COR-L47 (cell line): ENCODE measurements at places on chromosomes 2 and 18.

DNA sequence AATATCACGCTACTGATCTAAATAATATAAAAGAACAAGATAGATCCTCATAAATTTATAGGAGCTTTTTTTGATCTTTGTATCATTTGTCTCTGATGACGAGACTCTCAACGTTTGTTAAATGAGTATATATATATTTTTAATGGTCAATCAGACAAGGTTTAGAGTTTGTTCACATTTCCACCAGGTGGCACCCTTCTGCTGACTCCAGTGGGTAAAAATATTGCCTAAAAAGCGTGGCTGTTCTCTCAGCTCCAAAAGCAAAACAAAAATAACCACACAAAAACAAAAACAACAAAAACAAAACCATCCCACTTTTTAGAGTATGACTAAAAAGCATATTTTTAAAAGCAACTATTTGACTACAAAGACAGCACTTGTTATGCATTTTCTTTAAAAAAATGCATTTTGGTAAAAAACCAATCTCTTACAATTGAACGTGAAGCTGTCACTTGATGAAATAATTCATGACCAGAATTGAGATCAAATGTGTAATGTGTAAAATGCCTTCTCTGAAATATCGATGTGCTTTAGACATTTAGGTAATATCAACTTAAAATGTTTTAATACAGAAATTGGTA is 723.2 kb downstream of the DPP10 start:
- DNase-seq, result peak; percentile 68

GRCh38 chr2:68915393-68915792 is 37.3 kb downstream of the GKN2 start:
- no peak for DNase-seq

- DNase-seq, result no peak
These were observed 113.9 kb downstream of the MYO1B start for GRCh38 chr2:191359133-191359532.

- no peak for DNase-seq
These were observed 1599.3 kb upstream of the PIK3C3 start for GRCh38 chr18:40355726-40356125.

DNA sequence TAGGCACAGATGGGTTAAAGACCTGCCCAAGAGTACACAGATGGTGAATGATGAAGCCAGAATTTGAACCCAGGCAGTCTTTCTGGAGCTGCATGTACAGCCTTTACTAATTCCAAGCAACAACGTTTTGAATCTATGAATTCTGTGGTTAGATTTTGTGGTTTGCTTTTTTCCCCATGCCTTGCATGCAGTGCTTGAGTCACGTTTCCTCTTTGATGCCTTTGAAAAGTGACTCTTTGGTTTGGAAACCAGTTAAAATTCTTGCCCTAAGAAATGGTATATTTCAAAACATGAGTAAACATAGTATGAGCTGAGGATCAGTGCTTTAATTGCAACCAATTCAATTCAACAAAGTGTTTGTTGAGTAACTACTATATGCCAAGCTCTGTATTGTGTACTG is 48.2 kb upstream of the PPM1B start:
- DNase-seq, result no peak

GRCh38 chr2:3035385-3036050 is 342.1 kb downstream of the EIPR1 start:
- no peak for DNase-seq

GRCh38 chr18:67310826-67311225 is 205.7 kb downstream of the DSEL start:
- DNase-seq, result no peak

- peak; percentile 40 for DNase-seq
These were observed 68.6 kb downstream of the ZAP70 start for GRCh38 chr2:97781981-97782380.

DNA sequence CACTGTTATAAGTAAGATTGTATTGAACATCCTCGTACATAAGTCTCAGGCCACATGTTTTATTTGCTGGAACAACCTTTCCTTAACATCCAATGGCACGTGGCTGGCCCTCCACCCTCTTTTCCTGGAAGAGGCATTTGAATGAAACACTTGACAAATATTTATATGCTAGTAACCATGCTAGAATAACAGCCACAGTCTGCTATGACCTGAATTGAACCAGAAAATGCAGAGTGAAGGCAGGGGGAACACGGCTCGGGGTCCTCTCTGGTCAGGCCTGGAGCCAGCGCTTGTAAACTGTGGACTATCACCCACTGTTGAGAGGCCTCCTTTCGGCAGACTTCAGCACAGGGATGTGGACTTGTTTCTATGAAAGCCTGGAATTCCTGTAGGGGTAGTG is 198.2 kb upstream of the COPS8 start:
- no peak for DNase-seq

DNA sequence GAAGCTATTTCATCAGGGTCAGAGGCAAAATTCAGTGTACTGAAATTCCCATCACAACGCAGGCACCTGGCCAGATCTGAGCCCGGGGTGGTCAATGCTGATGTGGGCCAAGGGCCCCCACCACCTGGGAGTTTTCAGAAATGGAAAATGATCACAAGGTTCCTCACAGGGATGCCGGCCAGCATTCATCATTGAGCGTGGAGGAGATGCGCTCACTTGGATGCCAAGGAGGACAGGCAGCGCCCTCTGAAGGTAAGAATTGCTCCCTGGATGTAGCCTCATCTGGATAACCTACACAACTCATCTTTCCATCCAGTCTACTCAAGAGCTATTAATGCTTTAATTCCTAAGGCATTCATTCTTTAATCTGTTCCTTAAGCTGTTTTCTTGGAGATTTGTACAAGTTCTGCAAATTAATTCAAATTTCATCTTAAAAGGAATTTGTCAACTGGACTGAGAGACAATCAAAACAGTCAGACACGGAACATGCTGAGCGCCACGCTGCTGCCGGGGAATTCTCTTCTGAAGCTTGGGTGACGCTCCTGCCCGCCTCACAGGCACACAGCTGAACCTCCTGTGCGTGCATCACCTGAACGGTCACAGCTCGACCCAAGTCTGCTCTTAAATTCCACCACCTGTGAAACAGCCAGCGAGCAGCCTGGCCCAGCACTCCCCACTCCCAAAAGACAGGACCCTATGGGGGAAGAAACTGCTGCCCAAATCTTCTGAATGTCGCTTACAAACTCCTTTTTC is 206.7 kb downstream of the HDAC4 start:
- no peak for DNase-seq

- no peak for DNase-seq
These were observed 45.4 kb upstream of the RND3 start for GRCh38 chr2:150532879-150533278.

- no peak for DNase-seq
These were observed 9.0 kb upstream of the CREG2 start for GRCh38 chr2:101396316-101396717.

- DNase-seq, result no peak
These were observed 517.2 kb downstream of the NR4A2 start for GRCh38 chr2:155815275-155815674.

GRCh38 chr18:31648966-31649429 is 35.4 kb downstream of the B4GALT6 start:
- DNase-seq, result no peak

DNA sequence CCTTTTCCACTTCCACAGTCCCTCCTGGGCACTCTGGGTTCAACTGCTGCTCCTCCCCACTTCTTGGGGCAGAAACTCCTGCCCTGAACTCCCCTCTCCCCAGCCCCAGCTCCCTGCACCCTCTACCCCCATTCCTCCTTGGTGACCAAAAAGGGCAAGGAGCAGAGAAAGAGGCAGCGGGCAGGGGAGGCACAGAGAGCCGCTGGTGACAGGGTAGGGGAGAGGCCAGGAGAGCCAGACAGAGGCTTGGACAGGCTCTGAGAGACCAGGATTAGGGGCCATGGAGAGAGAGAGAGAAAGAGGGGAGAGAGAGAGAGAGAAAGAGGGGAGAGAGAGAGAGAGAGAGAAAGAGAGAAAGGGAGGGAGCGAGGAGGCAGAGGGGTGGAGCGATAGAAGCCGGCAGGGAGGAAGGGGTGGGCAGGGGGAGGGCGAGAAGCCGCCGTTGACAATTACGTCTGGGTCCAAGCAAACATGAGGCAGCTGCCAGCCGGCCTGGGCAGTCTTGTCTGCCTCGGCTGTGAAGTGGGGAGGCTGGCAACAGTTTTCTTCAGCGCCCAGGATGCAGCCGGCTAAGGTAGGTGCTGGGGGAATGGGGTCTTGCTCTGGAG is at the start of gene KCNIP3:
Gene KCNIP3, plus strand, starts transcription at position 468 of the 608 bp plus-strand sequence. Its CDS starts 92 bp downstream, at position 560.
- peak; percentile 82 for DNase-seq

DNA sequence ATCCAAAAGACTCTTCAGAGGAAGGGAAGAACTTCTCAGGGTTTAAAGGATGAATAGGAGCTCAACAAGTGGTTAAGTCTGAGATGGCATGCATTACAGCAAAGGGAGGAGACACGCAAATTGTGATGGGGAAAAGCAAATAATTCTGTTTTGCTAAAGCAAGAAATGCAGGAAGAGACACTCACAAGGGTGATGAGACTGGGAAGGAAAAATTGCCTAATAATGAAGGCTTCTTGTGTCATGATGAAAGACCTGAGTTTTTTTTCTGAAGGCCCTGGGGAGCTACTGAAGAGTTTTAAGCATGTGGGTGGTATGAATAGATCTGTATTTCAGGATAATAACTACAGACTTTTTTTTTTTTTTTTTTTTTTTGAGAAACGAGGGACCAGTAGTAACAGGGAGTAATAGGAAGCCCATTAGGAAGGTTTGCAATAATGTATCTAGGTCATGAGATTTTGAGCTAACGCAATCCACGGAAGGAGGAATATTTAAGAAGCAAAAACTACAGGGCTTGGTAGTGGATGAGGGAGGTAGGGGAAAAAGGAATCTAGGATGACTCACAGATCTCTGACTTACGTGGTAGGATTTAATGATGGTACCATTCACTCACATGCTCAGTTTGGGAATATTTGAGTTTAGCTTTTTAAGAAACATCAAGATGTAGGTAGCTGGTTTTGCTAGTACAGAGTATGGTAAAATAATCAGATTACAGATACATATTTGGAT is 16.0 kb upstream of the SERPINB3 start:
- DNase-seq, result no peak

DNA sequence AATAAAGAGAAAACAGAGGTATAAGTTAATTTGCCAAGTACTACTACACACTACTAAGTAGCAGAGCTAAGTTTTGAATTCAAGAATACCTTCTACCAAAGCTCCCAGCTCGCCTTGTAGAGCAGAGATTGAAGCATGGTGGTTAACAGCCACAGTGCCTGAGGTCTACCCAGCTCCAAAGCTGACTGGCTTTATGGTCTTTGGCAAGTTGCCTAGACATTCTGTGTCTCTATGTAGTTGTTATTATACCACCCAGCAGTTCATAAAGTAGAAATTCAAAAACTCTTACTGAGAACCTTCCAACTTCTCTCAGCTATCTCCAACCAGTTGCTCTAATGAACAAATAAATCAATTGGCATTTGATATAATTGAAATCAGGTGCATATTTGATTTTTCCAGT is 87.8 kb downstream of the PDE11A start:
- peak; percentile 62 for DNase-seq

DNA sequence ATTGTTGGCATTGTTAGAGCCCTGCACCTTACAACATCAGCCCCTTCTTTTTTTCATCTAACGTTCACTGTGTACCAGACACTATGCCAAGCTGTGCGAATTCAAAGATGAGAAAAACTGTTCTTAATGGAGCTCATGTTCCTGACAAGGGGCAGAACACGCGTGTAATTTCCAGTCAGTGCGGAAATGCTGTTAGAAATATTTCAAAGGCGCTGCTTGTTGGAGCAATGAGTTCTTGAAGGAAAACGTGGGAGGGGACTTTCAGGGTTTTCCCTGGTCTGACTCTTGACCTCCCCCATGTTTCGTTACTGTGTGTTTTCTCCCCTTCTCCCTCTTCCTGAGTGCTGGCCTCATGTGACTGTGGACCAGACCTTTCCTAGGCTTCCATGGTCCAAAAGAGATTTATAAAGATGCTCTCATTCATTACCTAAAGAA is 1.5 kb downstream of the MTHFD2 start:
- DNase-seq, result no peak

- no peak for DNase-seq
These were observed 102.5 kb downstream of the HNRNPLL start for GRCh38 chr2:38500283-38500634.

- DNase-seq, result no peak
These were observed 218.5 kb downstream of the MYT1L start for GRCh38 chr2:2112416-2113105.

DNA sequence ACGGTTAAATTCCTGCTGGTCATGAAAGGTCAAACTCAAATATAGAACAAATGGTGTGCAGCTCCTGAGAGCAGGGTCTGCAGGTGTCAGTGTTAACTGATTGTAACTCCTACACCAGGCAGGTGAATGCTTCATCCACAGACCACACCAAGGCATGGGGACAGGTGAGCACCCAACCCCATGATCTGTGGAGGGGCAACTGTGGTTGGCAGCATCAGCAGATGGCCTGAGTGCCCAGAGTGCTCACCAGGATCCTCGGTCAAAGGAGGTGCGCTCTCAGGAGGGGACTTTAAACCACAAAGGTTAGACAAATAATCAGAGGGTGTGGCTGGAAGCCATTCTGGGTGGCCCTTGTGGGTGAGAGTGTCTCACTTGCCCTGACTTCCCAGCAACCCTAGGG is 44.5 kb downstream of the PTGR3 start:
- no peak for DNase-seq

GRCh38 chr2:203913947-203914346 is 22.6 kb upstream of the ICOS start:
- no peak for DNase-seq

- no peak for DNase-seq
These were observed 44.2 kb upstream of the MFF start for GRCh38 chr2:227280895-227281294.

DNA sequence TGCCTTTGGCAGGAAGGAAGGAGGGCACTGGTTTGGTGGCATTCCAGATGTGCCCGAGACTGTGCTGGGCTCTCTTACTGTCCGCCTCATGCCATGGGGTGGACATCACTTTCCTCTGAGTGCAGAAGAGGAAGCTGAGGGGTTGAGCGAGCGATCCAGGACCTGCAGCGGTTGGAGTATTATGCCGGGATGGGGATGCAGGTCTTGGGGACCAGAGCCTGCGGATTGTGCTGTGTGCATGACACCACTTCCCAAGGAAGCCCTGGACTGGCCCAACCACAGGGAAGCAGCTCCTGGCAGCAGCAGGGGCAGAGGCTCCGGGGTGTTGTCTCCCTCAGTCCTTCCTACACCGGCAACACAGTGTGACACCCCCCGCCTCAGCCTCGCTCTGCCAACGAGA is 44.5 kb downstream of the ATP6V1C2 start:
- DNase-seq, result no peak

DNA sequence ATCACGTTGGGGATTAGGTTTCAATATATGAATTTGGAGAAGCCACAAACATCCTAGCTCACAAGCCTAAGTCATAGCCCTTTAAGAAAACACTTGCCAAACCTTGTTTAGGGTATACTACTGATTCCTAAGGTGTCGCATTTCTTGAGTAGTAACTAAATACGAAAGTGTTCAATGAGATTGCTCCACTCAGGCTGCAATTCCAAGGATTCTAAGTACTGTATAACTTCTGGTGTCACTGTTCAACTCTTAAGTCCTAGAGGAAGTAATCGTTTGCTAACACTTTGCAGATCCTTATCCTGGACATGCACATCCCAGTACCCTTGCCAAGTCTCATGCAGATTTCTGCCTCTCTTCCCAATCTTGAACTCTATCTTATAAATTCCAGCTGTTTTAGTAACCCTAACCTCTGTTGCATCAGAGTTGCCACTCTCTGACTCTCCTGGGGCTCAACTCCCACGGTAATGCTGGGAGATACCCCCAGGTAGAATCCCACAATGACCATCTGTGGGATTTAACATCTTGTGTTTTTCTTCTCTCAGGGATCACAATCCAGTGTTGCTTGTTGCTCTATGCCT is 122.4 kb downstream of the HIBCH start:
- no peak for DNase-seq
